ENCODE measurements at places on chromosomes 16 and 17. TPM values are rescaled to one million over a fixed set of nuclear protein-coding genes. Genes with fewer than 3 reads are reported as not detected.

- no peak for DNase-seq
Measured at GRCh38 chr16:50505115-50505514, 43.1 kb upstream of the NKD1 start.

- DNase-seq, result no peak
Measured at GRCh38 chr17:10147761-10148415, 50.5 kb downstream of the GAS7 start.

DNA sequence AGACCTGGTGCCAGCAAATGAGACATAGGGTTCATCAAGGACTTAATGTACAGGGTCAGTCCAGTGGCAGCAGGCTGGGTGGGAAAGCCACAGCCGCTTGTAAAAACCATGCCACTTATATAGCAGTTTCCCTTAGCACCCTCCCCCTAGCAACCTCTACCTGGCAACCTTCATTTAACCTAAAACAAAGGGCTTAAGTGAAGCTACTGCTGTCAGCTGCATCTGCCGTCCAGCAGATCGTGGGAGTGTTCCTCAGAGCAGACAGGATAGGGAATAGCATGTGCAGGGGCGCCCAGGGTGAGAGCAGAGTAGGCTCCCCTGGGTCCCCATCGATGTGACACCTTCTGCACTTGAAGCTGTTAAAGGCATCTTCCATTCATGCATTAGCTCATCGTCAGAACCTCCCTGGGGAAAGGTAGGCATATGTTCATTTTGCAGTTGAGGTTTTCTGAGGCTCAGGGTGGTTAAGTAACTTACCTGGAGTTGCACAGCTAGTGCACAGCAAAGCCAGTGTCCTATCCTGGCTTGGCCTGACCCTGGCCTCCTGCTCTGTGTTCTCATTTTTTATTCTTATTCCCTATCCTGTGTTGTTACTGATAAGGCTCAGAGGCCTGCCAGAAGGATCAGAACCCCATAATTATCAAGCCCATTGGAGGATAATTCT is 112.5 kb downstream of the SOCS1 start:
- DNase-seq, result no peak

DNA sequence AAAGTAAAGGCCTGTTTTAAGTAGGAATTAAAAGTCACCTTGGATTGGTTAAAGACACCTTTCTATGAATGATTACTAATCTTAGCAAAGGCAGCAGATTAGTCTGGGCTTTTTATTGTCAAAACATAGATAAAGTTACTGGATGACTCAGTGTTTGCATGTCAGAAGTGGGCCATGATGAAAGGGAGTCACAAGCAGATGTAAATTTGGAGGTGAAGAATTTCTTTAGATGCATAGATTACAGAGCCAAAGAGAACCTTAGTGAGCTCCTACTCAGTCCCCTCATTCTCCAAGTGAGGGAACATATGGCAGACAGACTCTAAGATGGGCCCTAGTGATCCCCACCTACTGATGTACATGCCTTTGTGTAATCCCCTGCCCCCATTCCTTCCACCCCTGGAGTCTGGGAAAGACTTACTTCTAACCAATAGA is 124.5 kb downstream of the HS3ST3A1 start:
- DNase-seq, result peak; percentile 75

DNA sequence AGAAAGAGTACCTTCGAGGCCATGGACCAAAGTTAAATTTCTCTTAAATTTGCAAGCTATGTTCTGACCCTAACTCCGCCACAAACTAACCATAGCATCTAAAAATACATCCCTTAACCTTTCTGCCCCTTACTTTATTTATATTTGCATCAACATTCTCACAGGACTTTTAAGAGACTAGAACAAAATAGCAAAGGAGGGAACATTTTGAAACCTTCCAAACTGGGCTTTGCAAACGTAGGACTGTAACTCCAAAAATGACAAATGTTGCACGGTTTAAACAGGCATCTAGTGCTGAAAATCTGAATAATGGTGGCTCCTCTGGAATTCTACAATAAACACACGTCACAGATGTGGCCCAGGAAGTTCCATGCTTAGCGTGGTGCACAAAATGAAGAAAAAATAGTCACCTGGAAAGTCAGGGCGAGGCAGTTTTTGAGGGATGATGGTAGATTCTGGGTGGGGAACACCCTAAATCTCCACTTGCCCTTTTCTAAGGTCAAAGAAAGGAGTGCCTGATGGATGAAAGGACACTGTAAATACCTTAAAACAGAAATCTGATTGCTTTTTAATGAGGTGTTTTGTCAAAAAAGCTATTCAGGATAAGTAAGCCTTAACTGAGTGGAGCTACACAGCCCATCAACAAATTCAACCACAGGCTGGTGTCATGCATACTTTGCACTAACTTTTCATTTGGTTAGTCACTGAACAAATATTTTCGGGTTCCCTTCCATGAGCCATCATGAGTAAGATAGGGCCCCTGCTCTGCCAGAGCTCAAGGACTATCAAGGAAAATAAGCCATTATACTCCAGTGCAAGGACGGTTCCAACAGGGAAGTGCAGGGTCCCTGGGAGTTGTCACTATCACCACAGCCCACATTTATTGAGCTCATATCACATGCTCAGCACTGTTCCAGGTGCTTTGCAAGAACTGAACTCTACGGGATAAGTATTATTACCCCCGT is 21.2 kb downstream of the ARHGAP17 start:
- peak; percentile 96 for DNase-seq

- peak; percentile 21 for DNase-seq
Measured at GRCh38 chr17:28811651-28812090, 30.9 kb downstream of the FAM222B start.

DNA sequence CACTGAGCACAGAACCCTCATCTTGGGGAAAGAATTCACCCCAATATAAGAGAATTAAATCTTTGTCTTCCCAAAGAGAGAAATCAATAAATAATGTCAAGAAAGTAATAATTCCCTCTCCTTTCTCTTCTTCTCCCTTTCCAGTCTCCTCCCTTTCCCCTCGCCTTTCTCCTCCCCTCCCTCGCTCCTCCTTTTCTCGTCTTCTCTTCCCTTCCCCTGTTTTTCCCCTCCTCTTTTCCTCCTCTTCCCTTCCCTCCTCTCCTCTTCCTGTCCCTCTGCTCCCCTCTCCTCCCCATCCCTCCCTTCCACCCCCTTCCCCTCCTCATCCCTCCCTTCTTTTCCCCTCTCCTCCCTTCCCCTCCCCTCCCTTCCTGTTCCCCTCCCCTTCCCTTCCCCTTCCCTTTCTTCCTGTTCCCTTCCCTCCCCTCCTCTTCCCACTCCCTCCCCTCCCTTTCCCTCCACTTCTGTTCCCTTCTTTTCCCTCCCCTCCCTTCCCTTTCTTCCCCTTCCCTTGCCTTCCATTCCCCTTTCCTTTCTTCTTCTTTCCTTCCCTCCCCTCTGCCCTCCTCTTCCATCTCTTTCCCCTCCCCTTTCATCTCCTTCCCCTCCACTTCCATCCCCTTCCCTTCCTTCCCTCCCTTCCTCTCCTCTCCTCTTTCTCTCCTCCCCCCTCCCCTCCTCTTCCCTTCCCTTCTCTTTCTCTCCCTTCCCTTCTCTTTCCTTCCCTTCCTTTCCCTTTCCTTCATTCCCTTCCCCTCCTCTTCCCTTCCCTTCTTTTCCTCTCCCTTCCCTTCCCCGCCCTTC is 363.6 kb downstream of the SHISA9 start:
- no peak for DNase-seq

GRCh38 chr16:35398180-35398579 is 1938.8 kb downstream of the TP53TG3F start:
- no peak for DNase-seq

DNA sequence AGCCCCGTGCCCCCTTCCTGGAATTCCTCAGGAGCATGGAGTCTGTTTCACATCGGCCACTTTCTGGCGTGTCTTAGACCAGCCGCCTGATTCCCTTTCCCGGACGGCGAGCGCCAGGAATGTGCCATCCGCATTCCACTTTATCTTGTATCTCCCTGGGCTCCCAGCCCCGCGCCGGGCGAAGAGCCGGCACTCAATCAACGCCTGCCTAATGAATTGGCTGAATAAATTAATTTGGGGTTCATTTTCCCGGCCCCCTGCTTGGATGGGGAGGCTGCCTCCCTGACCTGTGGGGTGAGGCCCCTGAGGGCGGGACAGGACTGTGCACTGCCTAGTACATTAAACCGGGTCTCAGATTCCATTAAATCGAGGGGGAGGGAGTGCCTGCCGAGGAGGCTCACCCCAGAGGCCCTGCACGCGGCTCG is 282.3 kb upstream of the TNRC6C start:
- DNase-seq, result no peak

DNA sequence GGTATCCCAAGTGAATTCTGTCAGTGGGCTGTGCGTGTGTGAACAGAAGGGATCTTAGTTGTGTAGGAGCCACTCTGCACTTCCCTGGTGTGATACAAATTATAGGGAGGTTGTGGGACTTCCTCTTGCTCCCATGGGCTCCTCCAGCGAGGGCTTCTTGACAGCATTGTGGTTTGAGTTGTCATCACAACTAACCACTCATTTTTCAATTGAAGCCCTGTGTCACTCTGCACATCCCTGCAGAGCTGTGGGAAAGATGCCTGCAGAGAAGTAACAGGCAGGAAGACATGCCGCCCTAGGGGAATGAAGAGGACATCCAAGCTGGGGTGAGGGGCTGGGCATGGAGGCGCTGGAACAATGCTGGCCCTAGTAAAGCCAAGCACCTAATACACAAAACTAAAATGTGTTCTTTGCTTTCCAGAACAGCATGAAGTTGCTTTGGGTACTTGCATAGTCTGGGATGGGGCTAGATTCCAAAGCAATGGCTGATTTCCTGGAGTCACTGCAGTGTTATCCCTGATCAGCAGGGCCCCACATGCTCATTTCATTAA is 692.5 kb downstream of the TOX3 start:
- DNase-seq, result peak; percentile 48

DNA sequence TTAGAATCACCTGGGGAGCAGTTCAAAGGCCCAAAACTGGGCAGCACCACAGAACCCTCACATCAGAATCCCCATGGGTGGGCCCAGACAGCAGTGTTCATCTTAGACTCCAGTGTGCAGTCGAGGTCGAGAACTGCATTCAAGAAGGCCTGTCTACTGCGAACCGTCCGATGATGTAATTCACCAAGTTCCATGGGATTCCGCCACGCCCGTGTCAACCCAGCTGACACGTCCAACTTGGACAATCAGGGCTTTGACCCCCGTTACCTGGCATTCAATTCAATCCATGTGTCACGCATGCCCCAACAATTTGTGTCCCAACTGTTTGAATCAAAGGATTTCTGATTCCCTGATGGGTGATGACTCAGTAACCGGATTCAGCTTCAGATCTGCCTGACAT is 9.2 kb downstream of the HSBP1 start:
- DNase-seq, result no peak

DNA sequence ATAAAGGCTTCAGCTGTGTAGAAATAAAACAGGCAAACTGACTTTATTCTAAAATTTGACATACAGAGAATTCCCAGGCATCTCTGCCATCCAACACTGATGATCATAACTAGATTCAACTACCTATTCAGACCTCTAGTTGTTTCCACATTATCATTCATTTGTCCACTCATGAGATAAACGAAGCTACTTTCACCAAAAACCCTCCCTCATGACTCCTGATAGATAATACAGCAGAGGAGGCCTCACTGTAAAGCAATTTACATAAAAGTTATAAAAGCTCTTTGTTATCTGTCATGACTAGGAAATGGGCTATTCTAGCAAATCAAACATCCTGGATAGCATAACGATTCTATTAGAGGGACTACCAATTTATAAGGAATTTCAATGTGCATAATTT is 19.6 kb upstream of the RFFL start:
- no peak for DNase-seq

DBNDD1 gene
- 3.1 TPM for total RNA-seq

PRAC2 gene
- total RNA-seq, result not detected

KRTAP9-3 gene
- total RNA-seq, result not detected

RUNDC3A gene
- under 0.01 TPM for total RNA-seq

AOC2 gene
- total RNA-seq, result 0.36 TPM

ARL5C gene
- total RNA-seq, result not detected

TRPV2 gene
- 30.8 TPM for total RNA-seq
